ENCODE measurements at places on chromosomes 3 and 15.

DNA sequence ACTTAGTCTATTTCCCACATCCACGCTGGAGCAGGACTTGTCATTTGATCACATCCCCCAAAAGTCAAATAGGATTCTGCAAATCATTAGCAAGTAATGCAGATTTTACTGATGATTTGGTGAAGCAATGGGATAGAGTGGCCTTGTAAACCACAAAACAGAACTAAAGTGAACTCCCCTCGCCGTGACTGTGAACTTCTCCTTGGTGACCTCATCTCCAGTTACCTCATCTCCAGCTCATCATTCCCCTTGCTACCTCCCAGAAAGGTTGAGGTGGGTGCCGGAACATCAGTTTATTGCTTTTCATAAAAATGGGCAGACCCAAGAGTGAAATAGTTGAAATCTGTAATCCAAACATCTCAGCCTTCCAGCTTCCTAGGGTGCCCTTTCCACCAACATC is 36.7 kb upstream of the ADPGK start:
- DNase-seq: no peak

GRCh38 chr15:48479751-48480150 is 148.5 kb downstream of the DUT start:
- no peak for DNase-seq

GRCh38 chr3:14902719-14903118 is 44.7 kb upstream of the NR2C2 start:
- DNase-seq: no peak

GRCh38 chr15:69096196-69096595 is 64.2 kb upstream of the GLCE start:
- DNase-seq: no peak

DNA sequence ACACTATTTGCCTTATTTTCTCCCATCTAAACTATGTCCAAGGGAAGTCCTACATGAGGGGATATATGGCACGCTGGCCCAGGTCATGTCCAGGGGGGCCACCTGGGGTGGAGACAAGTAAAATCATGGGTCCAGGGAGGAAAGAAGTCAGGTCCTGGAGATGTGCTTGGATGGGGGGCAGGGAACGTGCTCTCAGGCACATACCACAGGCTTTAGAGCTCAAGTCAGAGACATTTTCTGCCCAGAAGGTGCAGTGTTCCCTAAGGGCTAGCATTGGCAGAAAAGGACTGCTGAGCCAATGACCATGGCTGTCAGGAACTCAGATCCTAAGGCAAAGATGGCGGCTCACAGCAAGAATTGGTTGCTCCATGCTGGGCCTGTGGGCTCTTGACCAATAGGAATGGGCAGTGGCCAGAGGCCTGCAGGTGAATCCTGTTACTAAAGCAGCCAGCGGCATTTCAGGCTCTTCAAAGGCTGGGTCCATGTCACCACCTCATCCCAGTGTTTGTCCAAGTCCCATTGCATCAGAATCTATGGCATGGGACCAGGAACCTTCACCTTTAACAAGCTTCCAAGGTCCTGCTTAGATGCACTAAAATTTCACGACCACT is 175.0 kb downstream of the RPLP1 start:
- no peak for DNase-seq

- DNase-seq: no peak
Measured at GRCh38 chr3:179083977-179084376, 12.4 kb upstream of the ZMAT3 start.

DNA sequence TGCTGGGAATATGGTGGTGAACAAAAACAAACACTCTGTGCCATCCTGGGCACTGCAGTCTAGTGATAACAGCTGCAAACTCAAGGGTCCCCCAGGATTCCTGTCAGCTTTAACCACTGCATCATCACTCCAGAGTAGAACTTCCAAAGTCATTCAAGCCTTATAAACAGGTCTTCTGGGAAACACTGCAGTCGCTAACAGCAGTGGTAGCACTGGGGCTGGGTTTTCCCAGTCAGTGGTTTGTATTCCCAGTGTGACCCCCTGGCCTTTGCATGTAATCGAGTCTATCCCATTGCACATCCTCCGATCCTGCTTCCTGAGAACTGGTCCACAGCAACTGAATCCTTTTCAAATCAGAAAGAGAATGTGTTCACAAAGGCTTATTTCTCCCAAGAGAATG is 623.5 kb downstream of the EDEM1 start:
- DNase-seq: no peak

DNA sequence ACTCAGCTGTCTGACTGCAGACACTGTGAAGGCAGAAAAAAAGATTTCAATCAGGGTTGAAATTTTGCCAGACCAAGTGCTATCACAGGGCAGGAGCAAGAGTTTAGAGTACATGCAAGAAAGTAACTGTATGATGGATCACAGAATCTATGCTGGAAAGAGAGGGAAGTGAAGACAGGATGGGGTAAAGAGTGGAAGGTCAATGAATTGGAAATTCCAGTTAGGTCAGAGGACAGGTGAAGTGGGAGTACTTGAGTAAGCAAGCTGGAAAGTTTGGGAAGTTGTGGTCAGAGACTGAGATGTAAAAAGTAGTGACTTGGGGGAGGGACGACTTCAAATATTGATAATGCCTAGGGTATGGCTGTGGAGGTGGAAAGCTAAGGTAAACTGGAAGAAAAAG is 7.2 kb downstream of the SPG11 start:
- no peak for DNase-seq

DNA sequence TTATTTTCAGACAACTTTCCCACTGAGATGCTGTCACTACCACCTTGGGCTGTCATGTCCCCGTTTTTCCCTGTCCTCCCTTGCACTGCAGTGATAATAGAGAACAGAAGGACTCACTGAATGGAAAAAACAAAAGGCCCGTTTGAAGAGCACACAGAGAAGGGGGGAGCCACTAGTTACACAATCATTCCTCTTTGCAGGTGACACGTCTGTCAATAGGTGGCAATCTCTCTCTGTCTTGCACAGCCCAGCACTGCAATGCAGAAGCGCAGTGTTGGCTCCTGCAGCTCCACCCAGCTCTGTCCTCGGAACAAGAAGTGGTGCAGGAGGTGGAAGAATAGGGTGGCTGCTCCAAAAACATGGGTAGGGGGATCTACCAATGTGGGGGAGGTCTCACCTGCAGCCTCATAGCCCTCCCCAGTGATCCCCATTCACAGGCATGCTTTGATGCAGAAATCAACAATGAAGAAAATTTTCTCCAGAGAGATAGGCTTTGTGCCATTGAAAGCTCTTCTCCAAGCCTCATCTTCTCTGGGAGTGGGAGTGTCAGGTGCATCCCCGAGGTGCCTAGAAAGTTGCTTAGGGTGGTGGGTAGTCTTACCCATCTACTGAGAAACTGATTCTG is 31.8 kb downstream of the FSTL1 start:
- DNase-seq: peak; percentile 22

DNA sequence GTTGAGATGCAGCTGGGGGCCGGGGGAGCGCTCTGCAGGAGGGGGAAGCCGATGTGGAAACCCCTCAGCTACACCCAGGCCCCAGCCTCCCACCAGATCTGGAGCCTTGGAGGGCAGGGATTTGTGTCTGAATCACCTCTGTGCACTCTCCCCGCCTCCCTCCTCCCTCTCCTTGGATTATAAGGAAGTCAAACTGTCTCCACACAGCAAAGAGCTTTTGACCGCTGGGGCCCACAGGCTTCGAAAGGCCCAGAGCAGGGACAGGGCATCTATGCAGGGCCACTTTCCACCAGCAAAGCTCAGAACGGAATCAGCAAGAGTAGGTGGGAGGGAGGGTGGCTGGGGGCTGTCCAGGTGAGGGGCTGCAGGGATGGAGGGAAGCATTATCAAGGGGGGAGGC is 68.9 kb downstream of the IQSEC1 start:
- DNase-seq: no peak

DNA sequence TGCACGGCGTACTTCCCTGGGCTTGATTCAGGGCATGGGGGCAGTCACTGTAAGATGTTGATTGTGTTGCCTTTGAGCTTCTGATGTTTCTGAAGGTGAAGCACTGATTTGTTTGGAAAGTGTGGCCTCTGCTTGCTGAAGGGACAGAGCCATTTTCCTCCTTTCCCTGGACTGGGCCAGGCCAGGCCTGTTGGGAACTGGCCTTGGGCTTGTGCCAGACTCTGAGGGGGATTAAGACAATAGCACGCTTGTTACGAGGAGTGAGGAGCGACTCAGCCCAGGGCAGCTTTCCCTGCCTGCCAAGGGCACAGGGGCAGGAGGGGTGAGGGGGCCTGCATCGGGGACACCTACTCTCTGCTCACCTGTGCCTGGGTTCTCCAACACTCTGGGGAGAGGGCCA is 42.9 kb downstream of the LINGO1 start:
- peak; percentile 84 for DNase-seq

- no peak for DNase-seq
Measured at GRCh38 chr15:63991706-63992105, 54.6 kb downstream of the DAPK2 start.

GRCh38 chr3:172786036-172786435 is 35.5 kb downstream of the ECT2 start:
- no peak for DNase-seq

DNA sequence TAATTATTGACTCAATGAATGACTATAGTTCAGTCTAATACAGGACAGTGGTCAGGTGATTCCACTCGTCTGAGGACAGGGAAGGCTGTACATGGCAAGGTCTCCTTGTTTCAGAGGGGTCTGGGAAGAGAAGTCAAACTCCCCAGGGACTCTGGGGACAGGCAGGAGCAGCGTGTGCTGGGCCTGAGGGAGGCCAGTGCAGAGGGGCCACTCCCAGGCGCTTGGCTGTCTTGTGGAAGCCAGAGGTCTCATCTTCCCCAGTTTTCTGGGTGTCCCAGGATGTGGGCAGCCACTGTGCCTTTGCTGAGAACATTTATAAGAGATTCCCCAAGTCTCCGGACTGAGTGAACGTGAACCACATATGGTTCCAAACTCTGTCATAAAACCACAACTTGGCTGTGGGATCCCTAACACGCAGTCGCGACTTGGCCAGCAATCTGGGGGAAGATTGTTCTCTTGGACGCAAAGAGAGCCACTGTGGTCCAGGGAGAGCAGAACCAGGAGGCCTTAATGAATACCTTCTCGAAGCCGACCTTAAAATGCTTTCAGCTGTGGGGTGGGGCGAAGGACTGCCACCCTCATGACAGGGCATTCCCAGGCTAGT is 30.4 kb downstream of the BHLHE40 start:
- no peak for DNase-seq

DNA sequence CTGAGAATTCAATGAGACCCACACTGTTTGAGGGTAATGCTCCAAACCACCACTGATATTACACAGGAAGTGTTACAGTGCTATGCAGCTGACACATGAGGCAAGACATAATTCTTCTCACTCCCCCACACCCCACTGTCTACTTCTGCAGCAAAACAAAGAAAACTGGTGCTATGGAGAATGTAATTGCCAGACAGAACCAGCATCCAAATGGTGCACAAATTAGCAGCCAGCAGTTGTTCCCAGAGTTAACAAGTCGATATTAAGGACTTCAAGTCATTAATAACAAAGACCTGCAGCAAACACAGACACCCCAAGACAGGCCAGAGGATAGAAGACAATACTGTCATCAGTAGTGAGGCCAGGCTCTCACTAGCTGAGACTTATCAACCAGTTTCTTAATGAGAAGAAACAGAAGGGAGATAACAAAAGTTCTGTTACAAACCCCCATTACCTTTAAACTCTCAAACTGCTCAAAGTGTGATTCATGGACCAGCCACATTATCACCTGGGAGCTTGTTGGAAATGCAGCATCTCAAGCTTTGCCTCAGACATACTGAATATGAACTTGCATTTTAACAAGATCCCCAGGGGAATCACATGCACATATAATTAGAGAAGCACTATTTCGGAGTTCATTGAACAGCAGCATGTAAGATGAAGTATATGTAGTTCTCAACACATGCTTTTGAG is 58.7 kb upstream of the FNDC3B start:
- DNase-seq: no peak

DNA sequence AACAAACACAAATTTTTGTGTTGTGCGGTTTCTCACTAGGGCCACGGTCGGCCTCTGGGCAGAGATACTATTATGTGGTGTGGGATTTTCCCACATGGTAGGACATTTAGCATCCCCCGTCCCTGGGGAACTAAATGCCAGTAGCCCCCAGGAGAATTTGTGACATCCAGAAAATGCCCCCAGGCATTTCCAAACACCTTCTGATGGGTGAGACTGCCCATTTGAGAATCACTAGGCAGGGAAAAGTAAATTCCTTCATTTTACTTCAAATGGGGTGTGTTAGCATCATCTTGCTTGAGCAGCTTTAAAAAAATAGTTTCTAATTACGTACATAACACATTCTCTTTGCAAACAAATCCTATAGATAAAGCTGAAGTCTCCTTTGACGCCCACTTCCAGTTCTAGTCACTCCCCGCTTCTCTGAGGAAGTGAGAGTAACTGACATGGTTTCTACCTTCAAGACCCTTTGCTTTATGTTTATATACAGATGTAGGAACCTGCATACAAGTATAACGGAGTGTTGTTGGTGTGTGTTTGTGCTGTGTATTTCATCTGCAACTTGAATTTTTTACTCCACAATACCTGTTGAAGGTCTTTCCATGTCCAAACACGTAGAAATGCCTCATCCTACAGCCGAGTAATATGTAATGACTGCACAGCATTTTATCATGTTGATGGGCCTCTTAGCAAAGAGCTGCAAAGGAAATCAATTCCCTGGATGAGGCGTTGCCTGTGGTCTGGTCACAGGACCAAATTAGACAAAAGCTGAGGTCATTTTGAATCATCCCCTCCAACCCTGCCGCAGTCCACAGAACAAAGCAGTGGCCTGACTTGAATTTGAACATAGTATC is 31.4 kb upstream of the ZBTB38 start:
- DNase-seq: no peak

- no peak for DNase-seq
Measured at GRCh38 chr3:130557336-130558035, 40.5 kb downstream of the COL6A6 start.

DNA sequence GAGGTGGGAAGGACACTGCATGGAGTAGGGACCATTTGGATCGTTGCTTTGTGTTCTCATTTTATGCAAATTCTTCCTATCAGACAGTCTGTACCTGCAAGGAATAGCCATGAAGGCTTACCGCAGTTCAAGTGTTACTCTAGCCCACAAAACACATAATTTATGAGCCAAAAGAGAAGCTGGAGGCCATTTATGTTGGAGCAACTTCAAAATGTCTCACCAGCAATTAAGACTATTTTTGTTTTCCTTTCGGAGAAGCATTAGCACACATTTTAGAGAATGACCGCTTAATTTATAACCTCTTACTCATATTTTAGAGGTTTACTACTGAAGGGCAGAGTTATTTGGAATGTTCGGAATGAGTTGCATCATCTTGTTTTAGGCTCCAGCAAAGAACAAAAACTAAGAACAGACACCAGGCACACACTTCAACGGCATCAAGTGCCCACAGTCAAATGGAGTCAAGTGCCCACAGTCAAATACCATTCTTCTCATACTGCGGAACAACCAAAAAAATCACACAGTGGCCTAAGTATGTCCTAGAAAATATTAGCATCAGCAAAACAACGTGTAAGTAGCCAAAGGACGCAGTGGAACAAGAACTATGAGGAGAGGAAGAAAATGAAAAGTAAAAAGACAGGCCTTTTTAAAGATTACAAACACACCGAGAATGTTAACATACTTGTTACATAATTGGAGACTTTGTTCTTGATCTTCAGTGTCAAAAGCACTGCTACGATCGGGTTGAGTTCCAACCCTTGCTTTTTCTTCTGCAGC is 17.5 kb upstream of the GOLGA8J start:
- no peak for DNase-seq
